ENCODE measurements at places on chromosomes 3 and 15. TPM values are rescaled to one million over a fixed set of nuclear protein-coding genes. Genes with fewer than 3 reads are reported as not detected.

DNA sequence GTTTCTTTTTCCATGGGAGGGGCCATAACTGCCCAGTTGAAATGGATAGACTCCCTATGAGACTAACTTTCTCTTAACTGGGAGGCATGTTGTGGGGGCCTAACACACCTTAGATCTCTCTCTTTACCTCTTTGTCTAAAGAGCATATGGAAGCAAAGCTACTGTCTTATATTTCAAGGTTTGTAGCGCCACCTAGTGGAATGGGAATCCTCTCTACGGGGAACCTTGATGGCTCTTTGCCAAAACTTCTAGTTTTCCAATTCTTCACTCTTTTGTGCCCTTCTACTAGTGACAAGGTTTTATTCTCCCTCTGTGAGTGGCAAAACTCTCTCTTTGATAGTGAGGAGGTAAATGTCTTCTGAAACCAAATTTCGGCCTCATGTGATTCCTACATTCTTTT lies 1030.4 kb upstream of the CADM2 start:
- no peak for DNase-seq

GRCh38 chr3:11514191-11514821 lies 129.4 kb downstream of the VGLL4 start:
- DNase-seq = no peak

DNA sequence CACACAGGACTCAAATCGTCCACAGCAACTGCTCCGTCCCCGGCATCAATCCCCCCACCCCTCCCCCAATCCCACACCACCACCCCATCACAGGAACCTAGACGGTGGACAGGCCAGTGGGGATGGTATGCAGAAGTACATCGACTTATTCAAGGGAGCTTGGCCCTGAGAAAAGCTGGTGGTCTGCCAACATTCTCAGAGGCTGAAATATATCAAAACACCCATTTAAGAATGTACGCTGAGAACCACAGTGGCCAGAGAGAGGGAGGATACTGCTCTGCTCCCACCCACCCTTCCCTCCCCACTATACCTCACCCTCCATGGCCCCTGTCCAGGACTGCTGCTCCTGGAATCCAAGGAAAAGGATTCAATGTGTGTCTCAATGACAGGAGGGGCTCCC lies 12.4 kb upstream of the USP3 start:
- no peak for DNase-seq

GRCh38 chr3:107675233-107675900 lies 152.6 kb downstream of the BBX start:
- DNase-seq = no peak

GRM7 gene
- 0.16 TPM for total RNA-seq

CHRM5 gene
- total RNA-seq = not detected

C2CD4A gene
- total RNA-seq = not detected
